ENCODE measurements at places on chromosomes 2 and 18. TPM values are rescaled to one million over a fixed set of nuclear protein-coding genes. Genes with fewer than 3 reads are reported as not detected.

Gene RGPD4
- not detected for total RNA-seq

Gene DES
- not detected for total RNA-seq

DNA sequence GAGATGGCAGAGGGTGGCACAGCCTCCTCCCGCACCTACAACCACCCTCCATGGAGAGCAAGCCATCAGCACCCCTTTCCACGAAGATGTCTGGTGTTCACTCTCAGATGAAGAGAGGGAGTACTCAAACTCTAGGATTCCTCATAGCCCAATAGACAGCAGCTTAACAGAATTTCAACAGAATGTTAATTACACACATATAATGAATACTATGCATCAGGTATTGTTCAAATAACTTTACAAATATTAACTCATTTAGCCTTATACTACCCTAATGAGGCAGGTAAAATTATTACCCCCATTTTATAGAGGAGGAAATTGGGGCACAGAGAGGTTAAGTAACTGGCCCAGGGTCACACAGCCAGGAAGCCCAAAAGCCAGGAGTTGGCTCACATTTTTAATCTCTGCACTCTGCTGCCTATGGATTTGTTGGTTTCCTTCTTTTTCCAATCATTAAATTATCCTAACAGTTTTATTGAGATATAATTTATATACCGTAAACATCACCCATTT is 39.0 kb downstream of the HS1BP3 start:
- no peak for DNase-seq

- DNase-seq = peak; percentile 44
Measured at GRCh38 chr2:218465987-218466633, 47.2 kb downstream of the VIL1 start.

DNA sequence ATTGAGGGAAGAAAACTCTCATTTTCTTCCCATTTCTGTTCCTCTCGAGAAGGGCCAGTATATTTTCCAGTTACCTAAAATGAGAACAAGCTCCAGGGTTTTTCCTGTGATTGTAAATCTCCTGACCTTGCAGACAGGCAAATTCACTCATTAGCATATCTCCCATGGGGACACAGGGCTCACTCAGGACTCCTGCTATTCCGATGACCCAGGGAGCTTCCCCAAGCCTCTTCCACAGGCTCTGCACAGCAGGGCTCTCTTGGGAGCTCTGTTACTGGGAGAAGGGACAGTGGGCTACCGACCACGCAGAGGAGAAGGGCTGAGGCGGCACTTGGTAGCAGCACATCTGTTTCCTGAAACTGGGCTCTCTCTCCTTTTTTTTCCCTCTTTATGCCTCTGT is 135.2 kb upstream of the CAPN13 start:
- DNase-seq = no peak

DNA sequence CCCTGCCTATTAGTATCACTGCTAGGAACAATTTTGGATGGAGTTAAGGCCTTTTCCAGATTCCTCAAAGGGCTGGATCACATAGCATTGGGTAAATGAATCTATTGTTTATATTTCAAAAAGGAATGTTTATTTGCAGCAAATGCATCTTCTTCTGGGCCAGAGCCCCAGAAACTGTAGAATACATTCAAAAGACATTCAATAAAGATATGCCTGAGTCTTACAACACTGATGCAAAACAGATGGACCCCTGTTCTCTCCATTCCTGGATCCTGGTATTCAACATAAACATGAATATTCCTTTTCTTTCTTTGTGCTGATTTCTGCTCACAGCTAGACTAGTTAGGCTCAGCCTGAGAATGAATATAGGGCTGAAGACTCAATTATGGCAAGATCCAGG is 227.2 kb upstream of the KLHL29 start:
- no peak for DNase-seq
